Stimulated activated CD8-positive, alpha-beta memory T cell treated with anti-CD3 and anti-CD28 coated beads, Interleukin-7, amount 100 ng/mL, for 1 hour (primary cell): ENCODE measurements at places on chromosomes 2 and 18.

DNA sequence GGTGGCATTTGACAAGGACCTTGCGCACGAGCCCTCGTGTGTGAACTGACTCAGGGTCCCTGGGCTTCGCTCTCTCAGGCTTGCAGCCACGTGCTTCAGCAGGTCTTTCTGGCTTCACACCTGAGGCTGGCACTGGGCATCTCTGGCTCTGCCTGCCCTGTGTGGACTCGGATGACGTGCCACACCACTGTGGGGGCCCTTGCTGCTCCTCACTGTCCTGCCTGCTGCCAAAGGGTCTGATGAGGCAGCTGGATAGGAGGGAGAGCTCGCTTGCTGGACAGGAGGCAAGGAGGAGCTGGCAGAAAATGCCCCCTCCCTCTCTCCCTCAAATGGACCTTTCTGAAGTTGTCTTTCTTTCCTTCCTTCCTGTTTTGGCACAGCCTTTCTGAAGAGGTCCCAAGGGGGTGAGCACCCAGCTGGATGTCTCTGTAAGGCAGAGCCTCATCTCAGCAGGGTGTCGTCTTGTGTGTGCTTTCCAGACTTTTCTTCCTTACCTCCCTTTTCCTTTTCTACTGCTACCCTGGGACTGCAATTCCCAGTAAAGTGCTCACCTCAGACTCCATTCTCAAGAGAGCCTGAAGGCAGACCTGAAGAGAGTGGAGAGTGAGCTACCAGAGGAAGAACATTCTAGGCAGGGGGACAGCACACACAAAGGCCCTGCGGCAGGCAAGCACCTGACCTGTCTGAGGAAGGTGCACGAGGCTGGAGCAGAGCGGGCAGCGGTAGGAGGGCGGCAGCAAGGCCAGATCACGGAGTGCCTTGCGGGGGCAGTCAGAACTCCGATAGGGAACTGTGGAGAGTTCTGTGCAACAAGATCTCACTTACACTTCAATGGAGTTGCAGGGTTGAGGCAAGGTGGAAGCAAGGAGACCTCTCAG is 5.3 kb downstream of the PER2 start:
- no peak for DNase-seq

DNA sequence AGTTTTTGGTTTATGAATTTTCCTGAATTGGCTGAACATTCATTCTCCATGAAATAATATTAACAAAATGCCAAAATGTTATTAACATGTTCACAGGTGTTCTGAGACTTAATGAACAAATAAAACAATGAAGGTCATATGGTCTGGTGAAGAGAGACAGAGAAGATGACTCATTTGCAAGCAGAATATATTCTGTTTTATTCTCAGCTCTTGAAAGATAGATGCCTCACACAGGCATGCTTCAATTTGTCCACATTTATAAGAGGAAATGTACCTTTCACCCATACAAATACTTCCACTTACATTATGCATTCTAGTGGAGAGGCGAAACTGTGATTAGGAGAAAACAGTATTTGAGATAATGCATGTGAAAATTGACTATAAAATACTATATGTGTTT is 75.4 kb upstream of the PGAP1 start:
- DNase-seq: no peak

DNA sequence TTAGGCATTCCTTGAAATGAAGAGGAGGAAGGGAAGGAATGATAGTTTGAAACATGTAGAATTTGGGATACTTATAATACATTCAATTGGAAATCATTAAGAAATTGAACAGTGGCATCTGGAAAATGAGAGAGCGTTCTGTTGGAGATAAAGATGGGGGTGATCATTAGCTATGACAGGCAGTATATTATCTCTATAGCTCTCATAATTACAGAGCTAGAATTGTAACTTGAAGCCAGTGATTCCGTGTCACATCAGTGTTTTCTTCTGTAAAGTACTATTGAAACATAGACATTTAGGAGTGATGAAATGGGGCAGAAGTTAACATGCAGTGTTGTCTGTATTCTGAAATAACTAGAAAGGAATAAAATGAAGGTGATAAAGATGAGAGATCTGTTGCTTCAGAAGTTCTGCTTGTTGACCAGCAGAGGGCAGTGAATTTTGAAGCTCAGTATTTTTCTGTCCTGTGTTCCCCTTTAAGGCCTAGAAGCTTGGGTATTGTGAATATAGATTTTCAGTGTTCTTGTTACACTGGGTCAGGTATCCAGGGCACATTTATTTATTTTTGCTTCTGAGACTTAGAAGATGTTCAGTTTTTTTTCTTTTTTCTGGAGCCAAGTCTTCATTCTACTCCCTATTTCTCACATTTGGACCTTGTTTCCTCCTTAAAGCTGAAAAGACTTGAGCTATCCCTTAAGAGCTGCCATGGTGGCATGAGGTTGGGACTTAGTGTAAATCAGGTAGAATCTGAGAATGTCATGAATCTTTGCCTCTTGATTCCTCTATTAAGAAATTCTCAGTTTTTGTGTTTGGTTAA is 157.4 kb downstream of the TAF4B start:
- DNase-seq: no peak

DNA sequence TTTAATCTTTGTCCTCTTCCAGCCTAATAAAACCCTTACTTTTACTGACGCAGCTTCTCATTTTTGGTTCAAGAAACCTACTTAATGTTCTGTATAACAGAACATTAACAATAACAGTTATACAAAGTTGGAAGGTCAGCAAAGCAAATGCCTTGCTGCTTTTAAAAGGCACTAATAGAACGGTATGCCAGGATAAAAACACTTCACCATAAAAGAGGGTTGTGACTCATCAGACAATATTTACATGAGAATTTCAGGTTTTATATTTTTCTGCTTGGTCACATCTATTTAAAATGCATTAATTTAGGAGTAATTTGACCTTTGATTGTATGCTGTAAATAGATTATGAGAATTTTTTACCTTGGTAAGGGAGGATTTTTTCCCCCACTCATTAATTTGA is 3.0 kb downstream of the KLHL41 start:
- DNase-seq: no peak

GRCh38 chr2:177282787-177283572 is 18.5 kb upstream of the NFE2L2 start:
- no peak for DNase-seq

GRCh38 chr18:24741965-24742724 is 281.7 kb downstream of the HRH4 start:
- no peak for DNase-seq
